ENCODE measurements at places on chromosomes 13 and 19.

- DNase-seq: no peak
Observed at GRCh38 chr19:18807861-18808331, 16.8 kb upstream of the COMP start.

DNA sequence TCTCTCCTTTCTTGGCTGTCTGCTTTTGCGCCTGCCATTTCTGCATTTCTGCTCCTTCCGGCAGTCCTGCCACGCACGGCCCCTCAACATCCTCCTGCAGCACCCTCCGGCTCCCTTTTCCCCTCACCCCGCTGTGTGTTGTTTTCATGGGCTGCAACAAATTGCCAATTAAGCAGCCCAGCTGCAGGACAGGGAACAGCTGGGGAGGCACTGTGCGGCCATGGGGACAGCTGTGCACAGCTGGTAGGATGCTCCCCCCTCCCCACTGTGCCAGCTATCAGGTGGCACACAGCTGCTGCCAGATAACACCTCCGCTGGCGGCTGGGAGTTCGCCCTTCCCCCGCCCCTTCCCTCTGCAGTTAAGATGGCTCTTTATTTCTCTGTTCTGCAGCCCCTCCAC is 25.4 kb downstream of the LYL1 start:
- no peak for DNase-seq

DNA sequence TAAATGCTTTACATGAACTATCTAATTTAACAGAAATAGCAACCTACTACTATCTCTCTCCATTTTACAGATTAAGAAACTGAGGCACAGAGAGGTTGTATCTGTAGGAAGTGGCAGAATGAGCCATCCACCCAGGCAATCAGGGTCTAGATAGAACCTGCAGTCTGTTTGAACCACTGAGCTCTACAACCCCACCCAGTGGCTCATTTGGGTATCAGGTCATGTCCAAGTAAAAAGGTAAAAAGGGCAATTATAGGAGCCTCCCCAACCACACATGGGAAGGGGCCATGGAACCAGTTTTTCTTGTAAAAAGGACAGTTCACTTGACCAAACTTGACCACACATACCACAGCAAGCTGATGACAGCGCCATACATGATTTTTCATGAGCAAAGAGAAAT is 92.9 kb upstream of the SGCG start:
- DNase-seq: no peak

DNA sequence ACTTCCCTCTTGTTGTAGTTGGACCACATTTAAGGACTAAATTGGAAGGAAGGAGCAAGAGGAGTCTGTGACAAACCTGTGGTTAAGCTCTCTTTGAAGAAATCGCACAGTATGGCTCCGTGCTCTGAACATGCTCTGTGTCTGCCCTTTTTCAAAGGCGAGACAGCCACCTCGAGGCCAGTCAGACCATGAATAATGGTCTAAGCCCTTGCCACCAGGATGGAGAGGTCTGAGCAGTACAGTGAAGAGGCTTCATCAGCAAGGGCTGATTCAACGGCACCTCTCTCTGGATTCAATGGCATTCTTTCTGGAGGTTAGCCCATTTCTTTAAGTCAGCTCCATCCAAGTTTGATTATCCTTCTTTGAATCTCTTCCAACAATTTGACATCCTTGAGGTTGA is 30.9 kb downstream of the FAM216B start:
- DNase-seq: no peak

DNA sequence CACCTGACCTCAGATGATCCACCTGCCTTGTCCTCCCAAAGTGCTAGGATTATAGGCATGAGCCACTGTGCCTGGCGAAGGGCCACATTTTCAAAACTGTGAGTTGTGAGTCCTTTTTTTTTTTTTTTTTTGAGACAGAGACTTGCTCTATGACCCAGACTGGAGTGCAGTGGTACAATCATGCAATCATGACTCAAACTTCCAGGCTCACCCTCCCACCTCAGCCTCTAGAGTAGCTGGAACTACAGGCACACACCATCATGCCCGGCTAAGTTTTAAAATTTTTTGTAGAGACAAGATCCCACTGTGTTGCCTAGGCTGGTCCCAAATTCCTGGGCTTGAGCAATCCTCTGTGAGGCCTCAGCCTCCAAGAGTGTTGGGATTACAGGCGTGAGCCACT is 3.8 kb upstream of the MYPOP start:
- DNase-seq: no peak

- no peak for DNase-seq
Observed at GRCh38 chr13:113078902-113079780, 26.4 kb upstream of the F7 start.

DNA sequence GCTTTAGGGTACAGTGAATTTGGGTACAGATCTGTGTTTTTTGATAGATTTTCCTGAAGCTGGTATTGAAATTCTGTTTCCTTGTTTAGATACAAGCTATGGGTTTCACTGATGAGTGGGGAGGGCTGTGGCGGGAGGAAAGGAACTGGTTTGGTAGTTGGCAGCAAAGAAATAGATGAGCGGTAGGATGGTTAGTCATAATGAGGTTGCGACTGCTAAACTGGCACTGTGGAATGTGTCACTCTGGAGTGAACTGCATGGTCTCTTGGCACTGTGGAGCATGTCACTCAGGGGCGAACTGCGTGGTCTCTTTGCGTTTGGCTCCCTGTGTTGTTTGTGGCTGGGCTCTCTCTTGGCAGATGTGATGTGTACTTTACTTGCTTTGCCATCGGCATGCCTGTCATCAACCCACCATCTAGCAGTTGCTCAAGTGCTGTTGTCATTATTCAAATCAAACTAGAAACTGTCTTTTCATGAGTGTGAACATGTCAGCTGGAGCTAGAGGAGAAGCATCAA is 82.1 kb downstream of the ATP8A2 start:
- DNase-seq: no peak

DNA sequence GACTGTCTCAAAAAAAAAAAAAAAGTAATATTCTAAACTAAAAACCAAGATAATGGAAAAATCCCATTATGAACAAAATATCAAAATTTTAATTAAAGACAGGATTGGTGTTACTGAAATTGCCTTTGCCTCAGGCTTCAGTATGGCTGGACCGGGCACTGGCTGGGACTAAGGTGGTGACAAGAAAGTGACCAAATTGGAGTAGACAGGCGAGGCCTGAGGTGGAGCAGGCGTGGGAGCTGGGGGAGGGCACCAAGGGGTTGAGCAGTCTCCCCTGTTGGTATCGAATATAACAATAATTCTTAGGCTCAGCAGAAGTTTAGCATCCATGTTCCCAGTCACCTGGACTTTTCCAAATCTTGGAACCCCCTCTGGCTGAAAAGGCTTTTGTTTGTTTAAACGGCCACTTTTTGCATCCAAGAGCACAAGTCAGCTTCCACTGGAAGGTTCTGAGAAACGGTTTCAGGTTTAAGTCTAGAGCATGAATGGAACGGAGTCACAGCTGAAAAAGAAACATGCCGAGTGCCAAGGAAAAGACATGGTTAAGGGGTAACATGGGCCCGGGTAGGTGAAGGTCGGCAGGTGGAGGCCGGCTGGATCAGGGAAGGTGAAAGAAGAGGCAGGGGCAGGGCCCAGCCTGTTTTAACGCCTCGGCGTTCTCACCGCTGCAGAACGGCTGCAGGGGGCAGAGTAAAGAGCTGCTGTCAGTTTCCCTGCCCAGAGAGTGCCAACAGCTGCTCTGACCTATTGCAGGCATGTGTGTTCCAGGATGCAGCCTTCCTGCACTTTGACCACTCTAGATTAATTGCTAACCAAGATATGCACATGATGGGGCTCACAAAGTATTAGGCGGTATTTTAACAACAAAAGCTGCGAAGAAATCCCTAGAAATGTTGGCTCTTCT is 104.4 kb downstream of the TM9SF2 start:
- DNase-seq: peak; percentile 72

DNA sequence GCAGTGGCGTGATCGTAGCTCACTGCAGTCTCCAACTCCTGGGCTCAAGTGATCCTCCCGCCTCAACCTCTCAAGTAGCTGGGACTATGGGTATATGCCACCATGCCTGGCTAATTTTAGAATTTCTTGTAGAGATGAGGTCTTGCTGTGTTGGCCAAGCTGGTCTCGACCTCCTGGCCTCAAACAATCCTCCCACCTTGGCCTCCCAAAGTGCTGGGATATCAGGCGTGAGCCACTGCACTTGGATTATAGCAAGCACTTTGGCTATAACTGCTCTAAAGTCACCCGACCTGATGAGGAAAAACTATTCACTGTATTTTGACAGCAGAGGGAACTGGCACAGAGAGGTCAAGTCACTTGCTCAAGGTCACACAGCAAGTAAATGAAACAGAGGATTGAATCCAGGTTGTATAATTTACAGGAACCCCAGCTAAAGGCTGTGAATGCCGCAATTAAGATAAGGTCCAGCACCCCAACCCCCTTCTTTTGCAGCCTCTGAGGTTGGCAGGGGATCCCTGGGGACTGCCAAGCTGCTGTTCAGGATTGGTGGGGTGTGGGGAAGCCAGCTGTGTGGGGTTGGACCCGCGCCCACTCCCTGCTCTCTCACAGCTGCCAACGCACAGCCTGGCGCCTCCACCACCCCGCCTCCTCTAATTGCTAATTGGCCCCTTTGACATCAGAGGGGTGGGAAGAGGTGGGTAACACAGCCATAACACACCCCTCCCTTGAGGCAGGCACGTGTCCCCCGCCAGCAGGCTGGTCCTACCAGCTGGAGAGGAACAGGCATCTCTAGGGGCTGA is 6.0 kb downstream of the TMIGD2 start:
- DNase-seq: no peak

DNA sequence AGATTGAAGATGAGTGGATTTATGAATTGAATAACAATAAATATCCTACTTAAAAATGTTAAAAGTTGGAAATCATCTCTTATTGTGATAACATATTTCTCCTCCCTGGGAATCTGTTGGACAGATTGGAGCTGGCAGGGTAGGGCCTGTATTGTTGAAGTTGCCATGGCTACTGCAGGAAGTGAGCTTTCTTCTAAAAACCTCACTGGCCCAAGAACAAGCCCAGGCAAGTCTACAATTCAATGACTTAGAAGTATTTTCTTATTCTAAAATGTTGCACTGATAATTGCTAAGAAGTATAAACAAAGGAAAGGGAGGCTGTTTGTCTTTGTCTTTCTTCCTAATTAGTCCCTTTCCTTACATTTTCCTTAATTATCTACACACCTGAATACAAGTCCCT is 112.1 kb downstream of the DLEU7 start:
- DNase-seq: no peak

GRCh38 chr13:37326334-37326733 is 220.9 kb upstream of the CSNK1A1L start:
- DNase-seq: no peak

- DNase-seq: no peak
Observed at GRCh38 chr13:31775686-31776085, 36.4 kb downstream of the RXFP2 start.
